Stimulated activated CD8-positive, alpha-beta memory T cell treated with anti-CD3 and anti-CD28 coated beads, Interleukin-7, amount 100 ng/mL, for 1 hour (primary cell): ENCODE measurements at places on chromosomes 7 and 10.
A peak's percentile ranks its signal among the peaks of the same experiment; 100 is the strongest.

DNA sequence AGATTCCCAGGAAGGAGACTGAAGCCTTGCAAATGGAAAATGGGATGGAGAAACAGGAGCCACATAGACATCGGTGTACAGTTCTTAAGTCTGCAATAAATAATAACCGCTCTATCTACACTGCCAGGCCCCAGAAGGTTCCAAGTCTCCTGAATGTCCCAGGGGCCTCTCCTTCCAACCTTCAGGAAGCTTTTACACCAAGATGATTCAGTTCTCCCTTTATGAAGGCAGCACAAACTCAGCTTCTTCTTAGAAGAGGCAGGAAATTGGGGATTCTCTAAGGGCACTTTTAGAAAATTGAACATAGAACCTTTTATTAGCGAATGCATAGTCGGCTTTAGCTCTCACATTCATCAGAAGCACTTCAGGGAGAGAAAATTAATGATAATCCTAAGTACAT is 130.8 kb upstream of the LYZL1 start:
- no peak for DNase-seq

DNA sequence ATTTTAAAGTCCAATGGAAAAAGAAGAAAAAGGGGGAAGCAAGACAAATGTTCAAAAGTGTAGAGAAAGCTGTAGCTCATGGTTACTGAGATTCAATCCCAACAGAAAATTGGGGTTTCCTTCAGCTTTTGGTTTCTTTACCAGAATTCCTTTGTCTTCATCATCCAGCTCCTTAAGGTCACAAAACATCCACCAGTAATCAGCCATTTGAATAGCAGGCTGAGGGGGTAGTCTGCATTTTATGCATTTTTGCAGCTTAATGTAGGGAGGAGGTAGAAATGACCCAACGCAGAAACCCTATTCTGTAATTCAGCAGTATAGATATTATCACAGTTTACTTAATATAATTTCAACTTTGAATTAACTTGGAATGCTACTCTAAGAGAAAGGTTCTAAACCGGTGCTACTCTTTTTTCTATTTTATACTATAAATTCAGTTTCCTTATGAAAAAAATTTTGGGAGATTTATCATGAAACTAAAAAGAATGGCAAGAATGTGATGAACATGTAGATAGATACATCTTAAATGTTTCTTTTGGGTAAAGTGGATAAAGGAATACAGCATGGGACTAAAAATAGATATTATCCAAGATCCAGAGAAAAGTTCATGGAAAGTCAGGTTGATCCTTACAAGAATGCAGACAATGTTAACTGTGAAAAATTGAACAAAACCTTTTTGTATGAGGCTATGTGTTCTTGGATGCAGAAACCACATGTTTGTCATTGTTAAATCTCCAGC is 596.9 kb downstream of the PHTF2 start:
- no peak for DNase-seq

GRCh38 chr7:816300-816750 is 16.0 kb upstream of the SUN1 start:
- peak; percentile 88 for DNase-seq

DNA sequence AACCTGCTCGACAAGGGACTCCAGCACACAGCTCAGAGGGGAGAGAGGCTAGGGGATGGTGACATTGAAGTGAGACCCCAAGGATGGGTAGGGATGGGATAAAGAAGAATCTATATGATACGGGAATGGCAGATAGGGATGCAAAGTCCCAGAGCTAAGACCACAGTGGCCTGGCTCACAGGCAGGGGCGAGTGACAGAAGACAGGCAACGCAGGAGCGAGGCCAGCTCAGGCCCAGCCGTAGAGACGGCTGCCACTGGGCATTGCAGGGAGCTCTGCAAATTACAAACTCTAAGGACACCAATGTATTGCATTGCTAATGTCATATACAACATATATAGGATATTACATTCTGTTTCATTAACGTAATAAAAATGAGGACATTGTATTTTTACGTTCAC is 131.4 kb downstream of the TCERG1L start:
- no peak for DNase-seq

- no peak for DNase-seq
Measured at GRCh38 chr10:95401704-95402469, 111.1 kb upstream of the PDLIM1 start.

DNA sequence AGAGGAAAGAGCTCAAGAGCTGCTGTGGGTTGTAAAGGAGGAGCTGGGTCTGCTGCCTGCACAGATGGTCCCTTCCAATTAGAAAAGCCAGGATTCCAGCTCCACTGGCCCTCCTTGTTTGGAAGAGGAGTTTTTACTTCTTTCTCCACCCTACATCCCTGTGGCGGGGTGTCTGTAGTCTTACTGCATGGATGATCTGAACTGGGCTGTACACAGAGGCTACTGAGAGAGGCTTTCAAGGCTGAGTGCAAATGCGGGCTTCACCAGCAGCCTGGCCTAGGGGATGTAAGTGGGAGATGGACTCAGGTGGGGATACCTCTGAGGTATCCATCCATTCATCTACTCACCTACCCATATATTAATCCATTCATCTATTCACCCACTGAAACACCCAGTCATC is 7.1 kb upstream of the CXCL12 start:
- DNase-seq, result no peak

DNA sequence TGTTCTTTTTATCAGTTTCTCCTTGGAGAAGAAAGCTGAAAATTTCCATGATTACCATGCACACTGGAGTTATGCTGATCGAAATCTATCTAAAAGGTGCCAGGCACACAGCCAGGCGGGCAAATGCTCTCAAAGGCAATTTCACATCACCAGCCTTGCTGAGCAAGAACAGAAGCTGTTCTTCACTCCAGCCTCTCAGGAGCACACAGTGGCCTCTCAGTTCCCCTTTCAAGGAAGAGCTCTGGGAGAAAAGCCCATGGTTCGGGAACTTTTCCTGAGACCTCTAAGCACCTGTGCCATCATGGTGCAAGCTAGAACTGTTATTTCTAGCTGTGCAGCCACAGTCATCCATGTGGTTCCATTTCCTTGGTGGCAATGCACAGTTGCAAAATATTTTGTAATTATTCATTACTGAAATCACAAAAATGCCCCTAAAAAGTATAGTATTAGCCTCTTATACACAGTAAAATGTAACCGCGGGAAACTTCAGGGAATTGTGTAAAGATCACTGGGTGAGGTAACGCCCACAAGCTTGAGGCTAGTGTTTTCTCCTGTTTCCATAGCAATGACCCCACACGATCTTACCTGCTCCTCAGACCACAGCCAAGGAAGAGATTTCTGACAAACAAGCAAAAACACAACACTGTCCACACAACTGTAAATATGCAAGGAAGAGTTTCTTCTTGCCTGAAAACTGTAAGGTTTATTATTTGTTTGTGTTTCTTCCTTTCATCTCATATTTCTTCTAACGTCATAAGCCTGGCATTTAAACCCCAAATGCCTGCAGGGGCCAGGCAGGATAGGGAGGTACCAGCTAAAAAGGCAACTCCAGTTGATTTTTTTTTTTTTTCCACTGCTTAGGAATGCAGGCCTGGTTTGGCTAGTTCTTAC is 121.2 kb downstream of the FAM107B start:
- no peak for DNase-seq

- no peak for DNase-seq
Measured at GRCh38 chr10:121732656-121733445, 134.6 kb upstream of the FGFR2 start.

DNA sequence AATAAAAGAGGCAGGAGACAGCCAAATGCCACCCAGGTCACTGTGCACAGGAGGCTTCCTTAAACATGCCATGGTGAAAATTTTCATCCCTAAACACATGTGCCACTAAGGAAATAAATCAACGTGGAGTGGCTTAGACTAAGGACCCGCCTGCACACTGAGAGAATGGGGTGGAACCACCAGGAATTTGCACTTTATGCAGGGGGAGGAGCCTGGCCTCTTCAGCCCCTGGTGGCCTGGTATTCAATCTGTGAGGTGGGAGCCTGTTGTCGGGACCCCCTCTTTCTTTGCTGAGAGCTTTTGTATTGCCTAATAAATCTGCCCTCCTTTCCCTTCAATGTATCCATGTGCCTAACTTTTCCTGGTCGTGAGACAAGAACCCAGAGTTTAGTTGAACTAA is 204.6 kb upstream of the NRP1 start:
- no peak for DNase-seq

DNA sequence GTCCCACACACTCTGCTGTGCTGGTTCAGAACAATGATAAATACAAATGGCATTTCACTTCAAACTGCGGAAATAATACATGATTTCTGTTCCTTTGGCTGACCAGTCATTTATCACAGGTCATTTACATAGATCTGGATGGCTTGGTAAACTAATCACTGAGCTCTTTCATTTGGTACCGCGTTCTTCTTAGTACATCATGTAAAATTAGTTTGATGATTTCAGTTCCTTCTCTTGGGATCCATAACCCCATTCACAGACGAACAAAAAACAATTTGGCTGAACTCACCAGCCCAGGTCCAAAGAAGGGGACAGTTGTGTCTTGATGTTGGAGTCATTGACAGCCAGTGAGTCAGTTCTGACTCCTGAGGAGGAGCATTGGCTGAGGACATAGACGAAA is 689.8 kb downstream of the INHBA start:
- DNase-seq, result no peak

DNA sequence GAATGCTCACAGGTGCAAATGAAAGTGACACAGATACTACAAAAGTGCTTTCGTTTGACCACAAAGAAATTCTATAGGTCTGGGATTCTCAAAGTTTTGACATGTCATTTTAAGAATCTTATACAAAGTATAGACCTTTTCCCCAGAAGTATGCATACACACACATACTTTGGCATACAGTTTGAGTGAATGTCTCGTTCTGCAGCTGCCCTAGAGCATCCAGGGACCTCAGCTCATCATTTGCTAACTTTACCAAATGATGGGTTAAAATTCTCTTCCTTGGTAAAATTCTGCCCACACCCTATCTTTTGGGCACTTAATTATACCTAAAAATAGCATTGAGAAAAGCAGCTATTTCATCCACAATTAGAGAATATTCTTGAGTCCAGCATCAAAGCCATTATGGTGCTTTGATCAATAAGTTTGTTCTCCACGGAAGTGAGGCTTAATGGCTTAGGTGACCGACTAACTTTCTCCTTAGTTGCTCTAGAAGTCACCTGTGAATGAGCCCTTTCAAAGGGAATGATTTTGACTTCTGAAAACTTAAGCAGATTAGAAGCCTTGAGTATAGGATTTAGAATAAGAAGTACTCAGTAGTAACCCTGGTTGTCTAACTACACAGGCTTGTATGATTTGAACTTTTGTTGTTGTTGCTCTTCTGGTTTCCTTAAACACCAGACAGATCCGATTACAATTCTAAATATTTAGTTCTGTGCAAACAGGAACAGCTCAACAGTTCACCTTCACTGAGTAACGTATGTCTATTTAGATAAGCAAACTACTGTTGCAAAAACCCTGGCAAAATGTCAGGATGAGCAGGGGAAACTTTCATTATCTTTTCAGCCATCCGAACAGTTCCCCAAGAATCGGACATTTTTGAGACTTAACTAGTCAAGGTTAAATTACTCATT is 70.6 kb downstream of the CNNM2 start:
- DNase-seq, result no peak

DNA sequence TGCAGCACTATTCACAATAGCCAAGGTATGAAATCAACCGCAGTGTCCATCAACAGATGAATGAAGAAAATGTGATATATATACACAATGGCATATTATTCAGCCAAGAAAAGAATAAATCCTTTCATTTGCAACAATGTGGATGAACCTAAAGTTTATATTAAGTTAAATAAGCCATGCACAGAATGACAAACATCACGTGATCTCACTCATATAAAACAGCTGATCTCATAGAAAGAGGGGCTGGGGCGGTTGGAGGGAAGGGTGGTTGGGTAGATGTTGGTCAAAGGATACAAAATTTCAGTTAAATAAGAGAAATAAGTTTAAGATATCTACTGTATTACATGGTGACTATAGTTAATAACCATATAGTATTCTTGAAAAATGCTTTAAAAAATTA is 502.1 kb downstream of the KCNMA1 start:
- DNase-seq, result no peak

DNA sequence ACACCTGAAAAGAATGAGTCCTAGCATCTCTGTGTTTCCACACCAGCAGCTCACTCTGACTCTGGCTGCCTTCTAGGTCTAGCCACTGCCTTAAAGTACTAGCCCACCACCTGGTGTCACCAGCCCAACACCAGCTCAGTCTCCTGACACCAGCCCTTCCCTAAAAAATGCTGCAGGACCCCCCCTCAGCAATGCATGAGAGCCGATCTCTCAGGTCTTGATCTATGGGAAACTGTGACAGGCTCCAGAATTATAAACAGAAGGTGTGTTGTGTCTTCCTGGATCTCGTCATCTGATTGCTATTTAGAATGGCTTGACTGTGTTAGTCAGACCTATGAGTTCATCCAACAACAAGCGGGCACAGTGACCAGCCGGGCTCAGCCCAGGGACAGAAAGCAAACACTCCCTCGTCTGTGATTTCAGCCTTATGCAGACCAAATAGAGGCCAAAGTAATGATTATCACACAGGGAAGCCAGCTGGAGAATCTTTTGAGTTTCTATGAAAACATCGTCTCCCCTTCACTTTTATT is 66.6 kb downstream of the CUBN start:
- DNase-seq, result no peak

DNA sequence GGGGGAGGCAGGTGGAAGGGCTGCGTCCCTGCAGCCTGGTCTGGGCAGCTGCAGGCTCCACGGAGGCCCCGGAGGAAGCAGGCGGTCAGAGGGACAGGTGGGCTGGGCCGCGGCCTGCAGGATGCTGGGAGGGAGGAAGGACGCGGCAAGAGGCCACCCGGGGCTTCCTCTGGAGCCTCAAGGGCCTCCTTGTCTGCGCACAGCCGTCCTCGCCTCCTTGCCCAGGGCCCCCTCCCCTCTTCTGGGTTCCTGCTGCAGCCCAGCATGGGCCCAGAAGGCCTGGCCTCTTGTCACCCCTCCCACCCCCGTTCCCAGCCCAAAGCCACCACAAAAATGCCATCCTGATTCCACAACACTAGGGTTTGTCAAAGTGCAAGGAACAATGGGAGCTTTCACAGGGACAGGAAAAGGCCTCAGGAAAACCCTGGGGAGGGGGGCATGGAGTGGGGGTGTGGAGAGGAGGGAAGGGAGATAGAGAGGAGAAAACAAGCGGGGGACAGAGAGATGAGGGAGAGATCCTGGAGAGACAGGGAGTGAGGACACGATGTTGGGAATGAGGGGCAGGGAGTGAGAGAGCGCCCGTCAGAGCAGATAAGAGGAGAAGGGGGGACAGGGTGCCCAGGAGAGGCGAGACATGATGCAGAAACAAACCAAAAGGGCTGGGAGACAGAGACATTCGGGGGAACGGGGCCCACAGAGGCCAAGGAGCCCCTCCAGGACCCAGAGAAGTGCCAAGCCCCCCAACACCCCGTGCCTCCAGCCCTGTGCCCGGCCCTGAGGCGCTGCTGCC is 41.8 kb downstream of the ZCCHC24 start:
- DNase-seq, result no peak

GRCh38 chr7:44460325-44460724 is 30.1 kb downstream of the NUDCD3 start:
- DNase-seq, result peak; percentile 11

DNA sequence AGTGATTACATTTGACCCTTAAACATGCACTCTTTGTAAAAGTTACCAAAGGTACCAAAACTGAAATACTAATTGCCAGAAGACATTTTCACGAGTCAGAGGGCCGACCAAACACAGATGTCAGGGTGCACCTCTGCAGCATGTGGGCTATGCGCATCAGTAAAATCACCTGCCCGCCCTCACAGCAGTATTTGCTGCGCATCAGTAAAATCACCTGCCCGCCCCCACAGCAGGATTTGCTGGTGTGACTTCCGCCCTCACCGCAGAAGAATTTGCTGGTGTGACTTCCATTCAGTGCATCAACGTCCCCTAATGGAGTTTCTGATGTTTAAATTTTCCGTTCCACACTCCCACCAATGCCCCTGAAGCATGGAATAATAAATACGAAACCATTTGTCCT is 202.9 kb downstream of the PTPRN2 start:
- no peak for DNase-seq

GRCh38 chr10:110872984-110873923 is 1.5 kb downstream of the PDCD4 start:
- DNase-seq, result no peak
